ENCODE measurements at places on chromosomes 6 and 20. TPM values are rescaled to one million over a fixed set of nuclear protein-coding genes. Genes with fewer than 3 reads are reported as not detected.

Gene TOX2
- polyA plus RNA-seq: 17.5 TPM

Gene CST5
- polyA plus RNA-seq: not detected

DNA sequence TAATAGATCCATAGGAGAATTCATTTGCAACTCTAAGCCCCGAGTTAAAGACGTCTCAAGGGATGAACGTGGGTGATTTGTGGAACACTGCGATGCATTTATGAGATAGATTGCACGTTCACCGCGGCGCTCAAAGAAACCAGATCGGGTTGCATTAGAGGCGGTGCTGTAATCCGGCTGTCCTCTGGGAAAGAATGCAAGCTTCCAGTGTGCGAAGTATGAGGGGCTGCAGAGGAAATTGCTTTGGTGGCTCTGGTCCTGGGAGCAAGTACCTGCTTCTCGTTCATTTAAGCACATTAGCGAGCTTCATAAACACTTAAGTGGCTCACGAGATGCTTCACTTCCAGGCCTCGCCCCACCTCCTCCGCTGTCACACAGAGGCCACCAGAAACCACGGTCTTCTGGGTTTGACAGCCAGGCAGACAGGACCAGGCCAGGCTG is 182.3 kb downstream of the CDH4 start:
- DNase-seq: peak; percentile 25

Gene PSORS1C2
- polyA plus RNA-seq: not detected

- DNase-seq: peak; percentile 44
These were observed 42.5 kb upstream of the CD83 start for GRCh38 chr6:14075095-14075503.

Gene TINAG
- polyA plus RNA-seq: not detected

Gene TPBG
- 75.6 TPM for polyA plus RNA-seq

GRCh38 chr6:146433881-146434731 is 109.5 kb upstream of the RAB32 start:
- no peak for DNase-seq

DNA sequence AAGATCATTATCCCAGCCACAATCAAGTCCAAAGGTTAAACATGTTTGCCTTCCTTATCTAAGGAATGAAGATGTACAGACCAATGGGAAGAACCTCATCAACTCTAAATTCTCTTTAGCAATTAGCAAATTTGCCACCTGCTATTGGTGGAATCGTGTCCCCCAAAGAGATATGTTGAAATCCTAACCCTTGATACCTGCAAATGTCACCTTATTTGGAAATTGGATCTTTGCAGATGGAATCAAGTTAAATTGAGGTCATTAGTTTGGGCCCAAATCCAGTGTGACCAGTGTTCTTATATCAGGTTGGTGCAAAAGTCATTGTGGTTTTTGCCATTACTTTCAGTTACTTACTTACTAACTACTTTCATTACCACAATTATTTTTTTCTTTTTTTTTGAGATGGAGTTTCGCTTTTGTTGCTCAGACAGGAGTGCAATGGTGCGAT is 31.3 kb downstream of the KLHL31 start:
- DNase-seq: no peak

DNA sequence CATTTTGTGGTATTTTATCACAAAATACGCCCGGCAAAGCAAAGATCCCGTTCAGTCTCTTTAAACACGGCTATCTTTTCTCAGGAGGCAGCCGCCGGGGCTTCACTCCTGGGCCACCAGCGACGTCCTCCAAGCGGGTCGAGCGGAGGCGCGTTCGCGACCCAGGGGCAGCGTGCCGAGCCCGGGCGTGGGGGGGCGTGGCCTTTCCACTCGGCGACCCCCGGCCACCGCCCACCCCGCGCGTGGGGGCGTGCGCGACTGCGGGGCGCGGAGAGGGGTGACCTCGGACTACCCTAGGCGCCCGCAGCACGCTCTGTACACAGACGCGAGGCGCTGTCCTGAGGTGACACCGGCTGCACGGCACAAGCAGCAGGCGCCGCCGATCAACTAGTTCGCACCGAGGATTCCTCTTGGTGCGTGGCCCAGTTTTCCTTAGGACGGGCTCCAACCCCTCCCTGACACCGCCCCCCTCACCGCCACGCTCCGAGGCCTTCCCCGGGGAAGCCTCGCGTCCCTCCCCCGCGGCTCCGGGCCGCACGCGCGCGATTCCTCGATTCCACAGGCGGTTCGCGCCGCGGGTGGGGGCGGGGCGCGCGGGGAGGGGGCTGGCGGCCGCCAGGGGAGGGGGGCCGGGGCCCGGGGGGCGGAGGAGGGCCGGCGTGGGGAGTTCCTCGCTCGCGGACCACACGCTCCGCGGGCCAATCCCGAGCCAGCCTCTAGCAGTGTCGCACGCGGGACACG is 1.1 kb upstream of the JARID2 start:
- peak; percentile 70 for DNase-seq

Gene GRM4
- polyA plus RNA-seq: 0.03 TPM

GRCh38 chr20:7702141-7702540 is 238.1 kb downstream of the HAO1 start:
- DNase-seq: no peak

- DNase-seq: no peak
These were observed 253.8 kb downstream of the NKAIN2 start for GRCh38 chr6:124057461-124057860.

Data from IMR-90 (cell line).